Activated CD8-positive, alpha-beta memory T cell treated with anti-CD3 and anti-CD28 coated beads for 4 hours (primary cell): ENCODE measurements at places on chromosomes 4 and X.

DNA sequence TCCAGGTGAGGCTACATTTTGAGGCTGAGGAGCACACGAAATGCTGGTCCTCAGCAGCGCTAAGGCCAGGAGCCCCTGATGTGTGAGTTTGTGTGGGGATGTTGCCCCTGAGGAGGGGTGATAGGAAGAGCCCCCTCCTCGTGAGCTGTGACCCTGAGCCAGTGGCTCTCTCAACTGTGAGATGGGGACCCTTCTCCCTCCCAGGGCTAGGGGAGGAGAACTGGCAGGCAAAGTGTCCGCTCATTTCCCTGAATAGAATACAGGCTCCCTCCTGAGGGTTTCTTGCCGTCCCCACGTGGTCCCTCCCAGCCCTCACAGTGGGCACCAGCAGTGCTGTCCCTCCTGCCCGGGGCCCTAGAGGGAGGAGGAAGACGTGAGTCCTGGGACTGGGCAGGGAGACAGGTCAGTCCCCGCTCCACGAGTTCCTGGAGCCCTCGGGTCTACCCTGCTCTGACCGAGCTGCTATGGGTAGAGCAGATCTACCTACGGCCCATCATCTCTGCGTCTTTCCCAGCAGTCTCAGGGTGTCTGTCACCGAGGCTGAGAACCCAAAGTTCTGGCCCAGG is 21.0 kb upstream of the TBC1D14 start:
- DNase-seq = no peak

DNA sequence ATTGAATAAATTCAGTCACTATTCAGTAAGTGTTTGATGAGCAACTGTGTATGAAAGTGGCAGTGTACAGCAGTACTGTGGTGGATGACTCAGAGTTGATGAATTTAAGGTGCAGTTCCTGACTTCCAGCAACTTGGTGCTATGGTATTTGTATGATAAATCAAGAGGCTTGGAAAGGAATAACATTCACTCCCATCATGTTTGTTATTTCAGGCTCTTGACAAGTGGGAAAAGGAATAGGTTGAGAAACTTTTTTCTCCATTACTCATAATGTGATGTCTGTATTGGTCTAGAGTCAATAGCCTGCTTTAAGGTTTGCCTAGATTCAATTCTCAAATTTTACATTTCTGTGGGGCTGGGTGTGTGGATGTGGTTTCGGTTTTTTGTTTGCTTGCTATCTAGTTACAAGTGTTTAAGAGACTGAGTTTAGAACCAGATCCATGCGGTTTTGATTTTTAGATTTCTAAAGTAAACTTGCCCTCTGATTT is 35.1 kb upstream of the CYP2U1 start:
- no peak for DNase-seq

DNA sequence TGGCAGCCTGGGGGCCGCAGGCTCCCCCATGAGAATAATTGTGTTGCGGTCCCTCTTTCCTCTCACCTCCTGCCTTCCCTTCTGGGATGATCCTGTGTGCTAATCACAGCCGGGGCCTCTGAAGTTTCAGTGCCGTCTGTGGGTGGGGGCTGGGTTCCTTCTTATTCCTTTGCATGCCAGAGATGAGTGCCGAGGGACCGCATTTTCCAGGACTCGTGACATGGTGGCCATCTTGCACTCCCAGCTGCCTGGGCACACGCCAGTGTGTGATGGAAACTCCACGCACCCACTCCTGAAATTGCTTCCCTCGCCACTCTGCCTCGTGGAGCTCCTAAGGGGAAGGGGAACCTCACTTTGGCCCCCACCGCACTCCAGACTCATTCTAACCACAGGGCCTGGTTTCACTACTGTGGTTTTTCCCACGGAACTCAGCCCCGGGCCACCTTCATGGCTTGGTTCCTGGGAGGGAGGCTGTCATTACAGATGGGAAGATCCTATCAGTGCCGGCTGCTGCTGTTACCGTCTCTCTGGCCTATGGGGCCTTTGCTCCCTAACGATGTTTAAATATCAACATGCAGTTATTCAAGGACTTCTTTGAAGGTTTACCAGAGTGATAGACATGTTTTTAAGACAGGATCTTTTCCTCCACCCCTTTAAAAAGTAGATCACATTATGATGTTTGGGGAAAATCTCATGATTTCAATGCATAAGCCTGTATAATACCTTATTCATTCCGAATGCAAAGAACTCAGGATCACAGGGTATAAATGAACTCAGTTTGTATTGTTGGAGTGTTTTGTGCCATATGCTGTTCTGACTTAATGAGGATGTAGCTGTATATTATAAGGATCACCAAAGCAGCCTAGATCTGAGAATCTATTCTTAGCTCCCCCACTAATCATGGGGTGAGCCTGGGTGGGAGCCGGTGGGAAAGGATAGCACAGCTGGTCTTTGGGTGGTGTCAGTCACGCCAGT is 89.6 kb downstream of the SORCS2 start:
- DNase-seq = no peak

DNA sequence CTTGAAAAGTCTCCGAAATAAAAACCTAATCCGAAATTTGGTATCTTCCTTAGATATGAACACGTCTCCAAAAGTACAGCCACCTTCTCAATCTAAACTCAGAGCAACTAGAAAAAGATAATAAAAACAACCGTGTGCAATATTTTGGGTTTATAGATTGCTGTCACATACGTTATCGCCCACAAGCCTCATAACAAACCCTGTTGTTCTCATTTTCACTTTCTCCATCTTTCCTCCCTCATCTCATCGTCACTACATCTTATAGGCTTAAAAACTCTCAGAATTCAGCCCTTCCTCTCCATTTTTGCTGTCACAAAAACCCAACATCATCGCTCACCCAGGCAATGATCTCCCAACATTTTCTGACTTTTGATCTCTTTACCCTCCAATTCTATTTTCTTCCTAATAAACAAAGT is 448 bp upstream of the SCFD2 start:
- DNase-seq = no peak

GRCh38 chr4:181957088-181957487 is 286.1 kb upstream of the TENM3 start:
- no peak for DNase-seq

DNA sequence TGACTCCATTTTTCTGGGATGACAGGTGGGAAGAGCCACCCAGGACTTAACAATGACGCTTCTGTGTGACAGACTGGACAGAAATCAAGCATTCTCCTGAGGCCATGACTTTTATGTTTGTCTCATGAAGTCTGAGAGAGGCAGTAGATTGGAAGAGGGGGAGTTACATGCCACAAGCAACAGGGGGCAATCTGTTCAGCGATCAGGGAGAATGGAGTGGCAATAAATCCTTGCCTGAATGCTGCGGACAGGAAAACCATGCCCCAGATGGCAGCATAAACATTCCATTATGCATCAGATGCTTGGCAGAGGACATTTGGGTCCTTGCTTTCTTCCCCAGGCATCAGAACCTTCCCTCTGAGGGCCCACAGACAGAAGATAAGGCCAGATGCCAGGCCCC is 312.4 kb upstream of the DIPK2B start:
- no peak for DNase-seq

- DNase-seq = no peak
Observed at GRCh38 chr4:36214735-36215485, 29.4 kb downstream of the ARAP2 start.

DNA sequence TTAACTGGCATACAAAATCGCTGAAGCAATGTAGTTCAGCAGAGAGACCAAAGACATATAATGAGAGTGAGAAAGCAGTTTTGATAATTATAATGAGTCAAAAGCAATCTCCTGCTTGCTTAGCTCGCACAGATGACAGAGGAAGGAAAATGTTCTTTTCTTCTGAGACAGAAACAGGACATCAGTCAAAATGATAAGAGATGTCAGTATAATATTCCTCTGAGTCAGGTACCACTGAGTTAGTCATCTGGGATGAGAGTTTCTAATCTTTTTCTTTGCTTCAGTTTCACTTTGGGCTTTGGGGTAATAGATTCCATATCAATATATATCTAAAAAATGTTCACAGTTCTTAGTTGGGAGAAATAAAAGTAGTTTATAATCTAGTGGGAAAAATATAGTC is 387.2 kb downstream of the PCDH7 start:
- no peak for DNase-seq
